ENCODE measurements at places on chromosomes 2 and 18.

- DNase-seq: no peak
Measured at GRCh38 chr2:85844486-85844885, 44.3 kb downstream of the ST3GAL5 start.

DNA sequence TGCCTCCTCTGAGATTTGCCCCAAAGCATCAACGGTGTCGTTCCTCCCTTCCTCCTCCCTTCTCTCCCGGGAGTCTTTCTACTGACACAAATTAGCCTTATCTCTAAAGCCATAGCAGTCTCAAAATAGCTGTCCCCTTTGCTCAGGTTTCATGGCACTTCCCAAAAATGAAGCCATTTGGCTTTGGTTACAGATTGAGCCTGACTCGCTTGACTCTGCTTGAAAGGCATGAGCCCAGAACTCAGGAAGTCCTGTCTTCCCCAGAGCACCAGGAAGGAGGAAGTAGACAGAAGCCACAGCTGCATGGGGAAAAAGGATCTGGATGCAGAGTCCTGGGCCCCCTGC lies 234.4 kb upstream of the RGPD4 start:
- DNase-seq: no peak

- DNase-seq: peak; percentile 90
Measured at GRCh38 chr2:11155381-11156035, at the start of gene SLC66A3. Gene SLC66A3, plus strand, starts transcription at chr2:11155467. Its CDS starts 80 bp downstream, at chr2:11155547.

DNA sequence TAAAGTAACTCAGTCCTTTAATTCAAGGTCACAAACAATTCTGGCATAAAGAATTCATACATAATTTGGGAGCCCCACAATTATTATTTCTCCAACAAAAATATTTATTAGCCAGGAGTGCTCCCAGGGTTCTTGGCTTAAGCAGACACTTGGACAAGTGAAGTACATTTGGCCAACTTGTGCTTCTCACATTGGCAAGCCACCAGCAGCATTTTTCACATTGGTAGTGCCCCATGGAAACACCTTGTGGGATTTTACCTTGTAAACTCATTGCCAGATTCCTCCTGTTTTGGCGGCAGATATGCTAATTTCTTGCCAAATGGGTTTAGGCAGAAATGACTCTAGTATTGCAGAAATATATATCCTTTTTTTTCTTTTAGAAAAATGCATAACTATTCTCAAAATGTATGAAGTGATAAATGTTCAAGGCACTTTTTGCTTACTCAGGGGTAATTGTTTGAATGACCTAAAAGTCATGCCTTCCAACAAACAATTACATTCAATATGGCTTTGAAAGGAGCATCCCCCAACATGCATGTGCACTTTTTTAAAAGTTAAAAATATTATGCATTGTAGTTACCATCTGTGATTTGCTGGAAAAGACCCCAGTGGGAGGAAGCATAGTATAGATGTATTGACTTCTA lies 113.5 kb downstream of the CSRNP3 start:
- DNase-seq: no peak

DNA sequence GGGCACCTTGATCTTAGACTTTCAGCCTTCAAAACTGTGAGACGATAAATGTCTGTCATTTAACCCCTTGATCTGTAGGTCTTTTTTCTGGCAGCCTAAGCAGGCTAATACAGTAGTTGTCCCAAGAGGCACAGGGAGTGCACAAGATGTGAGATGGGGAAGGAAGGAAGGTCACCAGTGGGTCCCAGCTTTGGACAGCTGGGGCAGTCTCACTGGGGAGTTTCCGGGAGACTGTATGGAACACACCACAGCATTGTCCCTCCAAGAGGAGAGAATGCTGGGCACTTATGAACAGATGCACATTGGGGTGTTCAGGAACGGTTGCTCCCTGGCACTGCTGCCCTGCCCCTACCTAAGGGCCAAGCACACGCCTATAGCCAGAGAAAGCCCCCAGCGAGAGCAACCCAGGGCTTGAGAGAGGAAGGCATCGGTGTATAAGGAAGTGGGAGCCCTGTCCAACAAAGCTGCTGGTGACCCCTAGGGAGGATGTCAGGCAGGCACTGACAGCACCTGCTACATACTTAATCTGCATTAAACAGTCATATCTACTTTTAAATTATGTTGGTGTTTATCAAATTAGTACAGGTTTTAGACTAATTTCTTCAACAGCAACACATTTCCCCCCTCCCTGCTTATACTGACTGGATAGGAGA lies 11.6 kb upstream of the NCK2 start:
- no peak for DNase-seq

- DNase-seq: no peak
Measured at GRCh38 chr2:174761837-174762236, 2.4 kb downstream of the CHRNA1 start.

- DNase-seq: no peak
Measured at GRCh38 chr18:74623047-74623816, 25.6 kb downstream of the ZNF407 start.

DNA sequence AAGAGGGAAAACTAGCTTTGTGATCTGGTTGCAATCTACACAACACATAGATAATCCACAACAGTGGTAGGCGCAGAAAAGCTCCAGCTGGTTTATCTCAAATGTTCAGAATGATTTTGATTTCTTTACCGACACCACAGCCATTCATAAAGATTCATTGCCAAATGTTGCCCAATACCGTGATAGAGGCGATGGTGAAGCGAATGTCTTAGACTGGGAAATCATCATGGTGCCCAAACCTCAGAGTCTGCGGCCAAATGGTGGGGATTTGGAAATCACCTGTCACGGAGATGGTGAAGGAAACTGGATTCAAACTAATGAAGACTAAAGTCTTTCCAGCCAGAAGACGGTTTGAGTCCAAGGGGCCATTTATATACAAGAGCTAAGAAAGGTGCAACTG lies 48.5 kb upstream of the CCDC150 start:
- no peak for DNase-seq

GRCh38 chr2:59096973-59097372 lies 855.8 kb upstream of the FANCL start:
- no peak for DNase-seq

DNA sequence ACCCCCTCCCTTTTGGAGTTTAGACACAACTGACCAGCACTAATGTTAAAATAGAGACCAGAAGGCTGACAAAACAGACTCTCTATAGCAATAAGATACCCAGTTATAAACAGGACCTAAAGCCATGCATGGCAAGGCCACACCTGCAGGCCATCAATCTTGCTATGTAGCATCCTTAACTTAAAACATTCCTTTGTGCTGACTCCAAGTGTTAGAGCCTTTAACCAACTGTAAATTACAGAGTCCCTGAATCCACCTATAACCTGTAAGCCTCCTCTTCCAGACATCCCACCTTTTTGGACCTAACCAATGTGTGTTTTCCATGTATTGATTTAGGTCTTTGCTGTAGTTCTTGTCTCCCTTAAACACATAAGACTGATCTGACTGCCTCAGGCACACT lies 17.9 kb downstream of the ANKMY1 start:
- no peak for DNase-seq

DNA sequence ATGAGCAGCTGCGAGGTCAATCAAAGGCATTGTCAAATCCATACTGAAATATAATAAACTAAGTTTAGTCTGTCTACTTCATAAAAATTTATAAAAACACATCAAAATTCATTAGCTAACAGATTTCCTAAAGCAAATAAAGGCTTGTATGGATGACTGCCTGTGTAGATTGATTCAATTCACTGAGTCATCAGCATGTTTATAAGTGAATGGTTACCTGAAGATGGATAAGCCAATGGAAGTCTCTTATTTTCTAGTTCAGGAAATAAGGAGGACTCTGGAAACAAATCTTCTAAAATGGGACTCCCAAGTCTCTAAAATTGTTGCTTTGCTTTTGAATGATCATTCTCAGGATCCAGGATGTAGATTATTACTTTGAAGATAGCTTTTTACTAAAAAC lies 57.0 kb upstream of the HNRNPA3 start:
- DNase-seq: no peak

DNA sequence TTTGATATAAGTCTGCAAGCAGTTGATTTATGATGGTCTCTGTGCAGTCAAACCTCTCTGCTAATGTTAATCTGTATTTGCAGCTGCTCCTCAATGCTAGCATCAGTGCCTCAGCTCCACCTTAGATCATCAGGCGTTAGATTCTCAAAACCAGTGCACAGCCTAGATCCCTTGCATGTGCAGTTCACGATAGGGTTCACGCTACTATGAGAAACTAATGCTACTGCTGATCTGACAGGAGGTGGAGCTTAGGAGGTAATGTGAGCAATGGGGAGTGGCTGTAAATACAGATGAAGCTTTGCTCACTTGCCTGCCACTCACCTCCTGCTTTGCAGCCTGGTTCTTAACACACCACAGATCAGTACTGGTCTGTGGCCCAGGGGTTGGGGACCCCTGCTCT lies 18.4 kb downstream of the RBKS start:
- DNase-seq: no peak

DNA sequence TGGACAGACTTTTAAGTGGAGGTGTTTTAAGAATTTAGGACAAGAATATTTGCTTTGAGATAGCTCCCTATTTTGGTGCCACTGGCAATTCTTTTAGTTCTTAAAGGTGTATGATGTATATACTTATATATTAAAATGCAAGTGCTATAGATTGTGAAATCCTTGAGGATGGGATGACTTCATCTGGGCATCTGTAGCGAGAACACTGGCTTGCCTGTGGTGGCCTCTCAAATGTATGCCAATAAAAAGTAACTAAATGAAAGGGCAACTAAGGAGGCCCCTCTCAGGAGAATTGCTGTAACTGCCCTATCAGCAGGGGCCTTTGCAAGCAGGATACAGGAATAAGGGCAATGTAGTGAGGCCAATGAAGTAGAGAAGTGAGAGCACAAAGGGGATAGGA lies 2.6 kb upstream of the THUMPD2 start:
- DNase-seq: no peak

DNA sequence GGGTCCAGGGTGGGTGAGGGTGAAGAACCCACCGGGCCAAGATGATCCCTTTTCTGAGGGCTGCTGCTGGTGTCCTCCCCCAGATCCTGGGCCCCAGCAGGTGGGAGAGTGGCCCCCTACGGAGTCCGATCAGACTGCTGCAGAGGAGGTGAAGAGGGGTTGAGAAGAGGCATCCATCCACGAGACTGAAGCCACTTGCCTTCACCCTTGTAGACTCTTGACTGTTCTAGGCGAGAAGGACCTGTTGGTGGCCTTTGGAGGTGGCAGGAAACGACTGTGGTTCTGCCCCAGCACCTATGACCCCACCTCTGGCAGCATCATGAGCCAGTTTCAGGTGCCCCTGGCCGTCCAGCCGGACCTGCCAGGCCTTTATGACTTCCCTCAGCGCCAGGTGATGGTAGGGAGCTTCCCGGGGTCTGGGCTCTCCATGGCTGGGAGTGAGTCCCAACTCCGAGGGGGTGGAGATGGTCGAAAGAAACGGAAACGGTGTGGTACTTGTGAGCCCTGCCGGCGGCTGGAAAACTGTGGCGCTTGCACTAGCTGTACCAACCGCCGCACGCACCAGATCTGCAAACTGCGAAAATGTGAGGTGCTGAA lies 1.5 kb downstream of the TET3 start:
- no peak for DNase-seq

DNA sequence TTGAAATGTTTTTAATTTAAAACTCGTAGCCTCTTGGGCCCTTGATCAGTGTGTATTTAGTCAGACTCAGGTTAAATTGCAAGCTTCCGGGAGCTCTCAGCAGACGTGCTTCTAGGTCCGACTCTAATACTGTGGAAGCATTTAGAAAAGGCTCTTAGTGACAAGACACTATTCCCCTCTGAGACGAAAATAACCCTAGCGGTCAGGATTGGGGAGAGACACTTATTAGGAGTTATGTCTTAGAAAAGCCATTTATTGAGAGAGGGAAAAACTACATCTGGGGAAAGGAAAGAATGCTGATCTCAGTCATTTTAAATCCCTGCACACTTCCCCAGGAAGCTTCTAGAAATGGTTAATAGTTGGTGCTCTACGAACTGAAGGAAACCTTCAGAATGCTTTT lies 110.5 kb upstream of the NCK2 start:
- DNase-seq: no peak

GRCh38 chr2:21055879-21056790 lies 12.3 kb upstream of the APOB start:
- DNase-seq: no peak

DNA sequence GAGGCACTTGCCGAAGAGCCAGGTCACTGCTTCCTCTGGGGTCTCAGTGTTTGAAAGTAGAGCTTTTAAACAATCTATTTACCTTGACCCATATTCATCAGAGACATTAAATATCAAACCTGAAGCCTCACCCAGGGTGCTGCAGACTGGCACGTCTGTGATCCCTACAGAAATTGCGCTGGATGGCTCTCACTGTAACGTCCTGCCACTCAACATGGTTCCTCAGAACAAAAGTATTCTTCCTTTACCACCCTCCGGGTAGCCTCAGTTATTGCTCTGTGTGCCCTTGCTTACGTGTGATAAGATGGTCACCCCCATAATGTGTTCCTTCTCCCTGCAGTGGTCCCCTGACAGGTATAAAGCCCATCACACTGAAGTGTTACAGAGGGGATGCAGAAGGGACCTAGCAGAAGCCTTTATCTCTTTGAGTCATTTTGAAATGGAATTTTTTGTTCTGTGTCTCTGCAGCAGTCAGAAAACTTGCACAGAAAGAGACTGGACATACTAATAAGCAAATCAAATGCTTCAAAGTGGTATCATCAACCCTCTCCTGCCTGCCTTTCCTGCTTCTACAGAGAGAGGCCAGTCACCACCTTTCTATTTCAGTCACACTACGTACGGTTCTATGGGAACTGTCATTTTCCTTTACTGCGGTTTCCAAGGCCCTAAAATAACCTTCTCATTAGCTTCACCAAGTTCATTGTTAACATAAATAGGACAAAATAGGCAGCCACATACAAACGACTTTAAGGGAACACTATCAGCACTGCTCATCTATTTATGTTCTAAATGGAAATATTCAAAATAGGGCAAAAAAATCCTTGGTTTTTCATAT lies 86.8 kb downstream of the METTL8 start:
- DNase-seq: no peak

DNA sequence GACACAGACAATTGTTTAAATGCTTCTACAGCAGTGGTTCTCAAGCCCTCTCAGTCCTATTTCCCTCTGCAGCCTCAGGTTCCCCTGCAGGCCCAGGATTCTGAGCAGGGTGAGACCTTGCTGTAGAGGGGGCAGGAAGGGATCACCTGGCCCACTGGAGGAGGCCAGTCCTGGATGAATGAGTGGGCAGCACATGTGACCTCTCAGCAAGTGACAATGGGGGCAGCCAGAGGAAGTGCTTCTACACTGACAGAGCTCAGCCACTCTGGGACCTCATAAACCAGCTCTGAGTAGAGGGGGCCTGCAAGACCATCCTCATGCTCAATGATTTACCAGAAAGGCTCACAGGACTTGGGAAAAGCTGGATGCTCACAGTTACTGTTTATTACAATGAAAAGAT lies 63.2 kb downstream of the ASB1 start:
- DNase-seq: no peak

GRCh38 chr2:17306706-17307105 lies 211.5 kb downstream of the RAD51AP2 start:
- DNase-seq: no peak

DNA sequence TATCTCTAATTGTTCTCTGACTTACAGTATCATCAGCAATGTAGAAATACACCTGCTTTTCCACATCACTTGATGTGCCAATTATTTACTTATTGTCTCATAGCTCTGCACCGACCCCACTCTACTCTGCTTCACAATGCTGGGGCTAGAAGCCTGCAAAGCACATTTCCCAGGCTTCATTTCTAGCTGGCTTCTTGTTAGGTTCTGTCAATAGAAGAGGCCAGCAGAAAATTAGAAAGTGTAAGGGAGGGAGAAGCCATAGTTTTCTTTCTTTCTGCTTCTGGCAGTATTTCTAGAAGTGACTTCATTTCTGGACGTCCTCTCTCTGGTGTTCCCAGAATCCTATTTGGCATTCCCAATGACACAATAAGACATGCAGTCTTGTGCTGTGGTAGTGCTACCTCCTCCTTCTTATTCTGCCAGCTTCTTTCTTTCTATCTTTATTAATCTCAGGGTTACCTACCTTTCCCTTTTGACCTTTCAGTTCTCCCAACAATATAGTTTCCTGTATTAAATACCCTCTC lies 12.5 kb upstream of the TANC1 start:
- DNase-seq: no peak
